Right ventricle myocardium superior (tissue), 1 donor: ENCODE measurements at places on chromosomes 12 and 14.

- peak; percentile 42 for DNase-seq
Observed at GRCh38 chr12:55723516-55724225, 3.5 kb downstream of the RDH5 start.

- no peak for DNase-seq
Observed at GRCh38 chr14:66483322-66483721, 2.8 kb upstream of the CCDC196 start.

DNA sequence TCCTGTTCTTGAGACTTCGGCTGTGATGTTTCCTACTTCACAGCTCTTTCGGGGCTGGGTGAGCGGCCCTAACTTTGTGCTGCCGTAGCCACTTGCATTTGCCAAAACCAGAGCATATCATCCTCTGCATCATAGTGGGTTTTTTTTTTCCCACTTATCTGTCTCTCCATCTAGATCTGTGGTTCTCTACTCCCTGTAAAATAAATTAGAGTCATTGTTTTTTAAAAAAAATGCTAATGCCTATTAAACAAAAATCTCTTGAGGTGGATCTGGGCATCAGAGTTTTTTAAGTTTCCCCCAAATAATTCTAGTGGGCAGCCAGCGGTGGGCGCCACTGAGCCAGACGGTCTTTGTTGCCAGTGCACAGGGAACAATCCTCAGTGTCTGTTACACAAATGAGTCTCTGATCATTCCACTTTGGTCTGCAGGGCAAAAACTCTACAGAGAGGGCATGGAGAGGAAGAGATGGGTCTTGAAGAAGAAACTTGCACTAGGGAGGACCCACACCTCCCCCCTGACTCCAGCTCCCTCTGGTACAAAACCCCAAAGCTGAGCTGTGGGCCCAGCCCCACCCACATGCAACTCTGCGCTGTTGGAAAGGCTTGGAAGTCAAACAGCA lies 62.4 kb upstream of the BCL2L14 start:
- no peak for DNase-seq

DNA sequence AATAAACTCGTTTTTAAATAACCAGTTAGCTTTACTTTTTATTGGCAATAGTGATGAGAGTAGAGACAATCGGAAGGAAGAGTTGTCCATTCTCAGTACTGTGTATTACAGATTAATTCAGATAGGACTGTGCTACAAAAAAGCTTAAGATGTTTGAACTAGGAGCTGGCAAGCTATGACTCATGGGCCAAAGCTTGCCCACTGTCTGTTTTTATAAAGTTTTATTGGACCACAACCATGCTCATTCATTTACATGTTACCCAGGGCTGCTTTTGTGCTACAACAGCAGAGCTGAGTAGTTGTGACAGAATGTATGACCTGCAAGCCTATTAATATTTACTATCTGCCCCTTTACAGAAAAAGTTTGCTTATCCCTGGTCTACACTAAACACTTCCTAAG lies 19.4 kb downstream of the GNS start:
- no peak for DNase-seq

DNA sequence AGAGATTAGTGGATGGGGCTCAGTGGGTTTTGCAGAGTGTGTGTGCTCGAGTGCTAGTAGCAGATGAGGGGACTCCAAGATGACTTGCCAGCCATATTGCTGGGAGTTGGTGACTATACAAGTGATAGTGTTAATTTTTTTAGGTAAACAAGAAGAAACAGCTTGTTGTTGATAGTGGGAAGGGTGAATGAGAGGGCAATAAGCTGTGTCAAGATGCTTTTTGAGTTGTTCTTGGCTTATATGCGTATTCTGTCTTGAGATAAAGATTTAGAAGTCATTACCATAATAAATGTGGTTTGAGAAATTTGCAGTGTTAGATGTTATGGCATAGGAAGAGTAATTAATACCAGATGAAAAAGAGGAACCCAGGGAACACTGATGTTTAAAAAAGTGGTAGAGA lies 75.3 kb downstream of the RCOR1 start:
- no peak for DNase-seq

GRCh38 chr12:32302218-32303173 lies 96.9 kb upstream of the FGD4 start:
- no peak for DNase-seq

- DNase-seq: no peak
Observed at GRCh38 chr12:68641138-68641537, 30.4 kb downstream of the RAP1B start.

DNA sequence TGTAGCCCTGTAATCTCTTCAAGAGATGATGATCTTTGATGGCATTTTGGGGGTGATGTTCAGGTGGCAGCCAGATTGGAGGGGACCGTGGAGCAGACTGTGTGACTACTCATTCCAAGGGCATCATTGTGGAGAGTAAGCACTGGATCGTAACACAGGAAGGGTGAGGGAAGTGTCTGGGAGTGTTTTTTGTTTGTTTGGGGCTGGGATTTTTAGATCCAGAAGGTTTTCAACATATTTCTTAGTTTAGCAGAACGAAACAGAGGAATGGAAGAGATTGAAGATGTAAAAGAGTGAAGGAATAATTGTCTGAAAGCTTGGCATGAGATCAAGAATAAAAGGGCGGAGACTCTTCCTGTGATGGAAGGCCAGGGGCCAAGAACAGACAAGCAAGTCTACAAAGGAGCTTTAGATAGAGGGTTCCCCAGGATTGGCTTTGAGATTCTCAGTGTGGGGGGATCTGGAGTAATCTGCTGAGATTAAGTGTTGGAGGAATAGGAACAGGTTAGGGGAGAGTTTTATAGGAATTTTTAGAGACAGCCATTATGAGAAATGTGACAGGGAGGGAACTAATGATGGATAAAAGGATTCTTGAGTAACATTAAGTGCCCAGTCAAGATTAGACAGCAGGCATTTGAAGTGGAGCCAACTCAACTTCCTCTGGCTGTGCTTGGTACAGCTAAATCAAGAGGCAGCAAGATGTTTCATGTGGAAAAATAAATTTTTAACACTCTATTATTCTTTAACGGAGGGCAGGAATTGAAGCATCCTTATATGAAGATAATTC lies 79.7 kb upstream of the REP15 start:
- no peak for DNase-seq

- DNase-seq: no peak
Observed at GRCh38 chr14:72573725-72574417, 320.0 kb downstream of the DPF3 start.

- no peak for DNase-seq
Observed at GRCh38 chr14:69190191-69190590, 1.1 kb upstream of the EXD2 start.

DNA sequence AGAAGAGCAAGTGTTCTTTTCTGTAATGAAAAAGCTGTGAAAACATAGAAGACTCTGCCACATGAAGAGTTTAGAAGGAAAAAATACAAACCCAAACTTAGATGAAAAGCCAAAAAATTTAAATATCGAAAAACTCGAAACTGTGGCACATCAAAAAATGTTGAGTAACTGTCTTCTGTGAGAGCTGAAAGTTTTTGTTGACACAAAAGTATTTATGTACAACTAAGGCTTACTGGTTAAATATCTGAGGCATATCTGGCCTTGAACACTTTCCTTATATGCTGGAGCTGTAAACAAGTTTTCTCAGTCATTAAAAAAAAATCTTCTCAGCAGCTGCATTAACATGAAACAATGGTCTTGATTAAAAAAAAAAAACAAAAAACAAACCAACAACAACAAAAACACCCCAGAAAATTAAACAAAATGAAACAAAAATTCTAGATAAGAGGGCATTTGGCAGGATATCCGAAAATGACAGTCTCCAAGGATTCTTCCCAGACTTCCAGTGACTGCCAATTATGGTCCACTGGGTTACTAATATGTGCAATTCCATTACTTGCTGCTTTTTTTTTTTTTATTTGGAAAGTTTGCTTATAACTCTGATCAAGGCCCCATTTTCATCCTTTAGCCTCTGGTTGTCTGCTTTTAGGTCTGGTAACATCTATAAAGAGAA lies 84.7 kb upstream of the PAWR start:
- no peak for DNase-seq

GRCh38 chr14:21215879-21216251 lies 53.4 kb downstream of the HNRNPC start:
- DNase-seq: no peak

- no peak for DNase-seq
Observed at GRCh38 chr12:229441-230191, 15.7 kb upstream of the SLC6A12 start.

DNA sequence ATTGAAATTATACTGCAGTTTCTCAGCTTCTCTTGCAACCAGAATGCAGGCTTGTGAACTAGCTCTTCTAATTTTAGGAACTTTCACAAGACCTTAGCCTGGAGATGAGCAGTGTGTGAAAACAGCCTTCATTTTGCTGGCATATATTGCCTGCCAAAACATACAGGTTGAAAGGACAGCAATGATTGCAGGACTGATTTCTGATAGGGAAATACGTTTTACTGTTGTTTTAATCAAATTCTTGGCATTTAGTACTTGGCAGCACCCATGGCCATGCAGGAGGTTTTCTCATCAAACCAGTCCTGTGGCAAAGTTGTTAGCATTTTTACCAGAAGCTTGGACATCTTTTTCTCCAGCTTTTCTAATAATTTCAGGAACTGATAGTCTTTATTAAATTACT lies 91.9 kb upstream of the MUCL1 start:
- DNase-seq: no peak

DNA sequence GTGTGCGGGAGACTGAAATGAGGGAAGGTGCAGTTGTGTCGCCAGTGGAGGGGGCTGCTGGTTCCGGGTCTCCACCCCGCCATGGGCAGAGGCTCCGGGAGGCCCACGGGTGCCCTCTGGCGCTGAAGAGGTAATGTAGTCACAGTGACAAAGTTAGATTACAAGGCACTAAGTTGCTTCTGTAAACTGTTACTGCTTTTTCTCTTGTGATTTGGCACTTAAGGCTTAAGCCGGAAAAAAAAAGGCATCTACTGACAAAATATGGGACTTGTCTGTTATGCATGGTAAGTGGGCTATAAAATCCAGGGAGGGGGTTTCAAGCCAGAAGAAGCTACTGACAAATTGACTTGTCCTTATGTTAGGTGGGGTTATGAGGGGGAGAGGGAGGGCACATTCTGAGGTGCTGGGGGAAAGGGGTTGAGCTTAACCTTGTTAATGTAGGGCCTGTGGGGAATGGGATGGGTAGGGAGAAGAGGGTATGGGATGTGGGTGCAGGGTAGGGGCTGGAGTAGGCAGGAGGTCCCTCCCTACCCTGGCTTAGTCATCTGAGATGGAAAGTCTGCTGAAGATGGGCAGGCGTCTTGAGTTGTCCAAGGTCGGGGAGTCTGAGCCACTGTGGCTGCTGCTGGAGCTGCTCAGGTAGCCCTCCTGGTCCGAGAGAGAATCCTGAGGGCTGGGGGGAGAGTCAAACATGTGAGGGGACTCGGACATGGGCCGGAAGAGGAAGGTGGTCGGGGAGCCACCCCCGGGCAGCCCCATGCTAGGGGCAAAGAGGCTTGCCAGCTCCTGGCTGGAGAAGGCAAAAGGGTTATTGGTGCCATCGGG lies 3.7 kb downstream of the ZFP36L1 start:
- DNase-seq: peak; percentile 90

DNA sequence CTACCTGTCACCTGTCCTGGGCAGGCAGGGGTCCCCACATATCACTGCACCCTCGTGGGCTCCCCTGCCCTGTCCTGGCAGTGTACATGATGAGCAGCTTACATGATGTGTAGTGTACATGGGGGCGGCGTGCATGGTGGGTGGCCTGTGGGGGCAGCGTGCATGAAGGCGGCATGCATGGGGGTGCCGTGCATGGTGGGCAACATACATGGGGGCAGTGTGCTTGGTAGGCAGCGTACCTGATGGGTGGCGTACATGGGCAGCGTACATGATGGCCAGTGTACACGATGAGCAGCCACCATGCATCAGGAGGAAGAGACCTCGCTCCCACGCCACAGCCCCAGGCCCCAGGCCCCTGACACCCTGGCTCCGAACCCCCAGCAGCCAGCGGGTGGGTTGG lies 266.3 kb downstream of the CACNA1C start:
- no peak for DNase-seq

GRCh38 chr12:103547376-103547775 lies 39.7 kb upstream of the STAB2 start:
- DNase-seq: no peak

DNA sequence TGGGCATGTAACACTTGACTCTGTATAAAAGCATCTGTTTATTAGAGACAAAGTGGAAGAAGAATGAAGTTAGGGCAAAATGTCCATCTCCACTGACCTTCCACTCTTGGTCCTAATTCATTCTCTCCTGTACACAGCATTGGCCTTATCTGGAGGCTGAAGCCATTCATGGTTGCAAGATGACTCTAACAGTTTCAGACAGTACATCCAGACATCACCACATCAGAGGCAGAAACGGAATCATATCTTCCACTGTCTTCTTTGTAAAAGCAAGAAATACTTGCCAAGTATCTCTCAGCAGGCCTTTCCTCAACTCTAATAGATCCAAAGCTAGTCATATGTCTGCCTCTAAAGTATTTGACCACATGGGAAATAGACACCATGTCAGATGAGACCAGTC lies 41.1 kb downstream of the PTHLH start:
- no peak for DNase-seq

- no peak for DNase-seq
Observed at GRCh38 chr12:911191-911826, 38.2 kb downstream of the RAD52 start.

GRCh38 chr12:122738571-122738970 lies 7.9 kb upstream of the HCAR1 start:
- DNase-seq: no peak

DNA sequence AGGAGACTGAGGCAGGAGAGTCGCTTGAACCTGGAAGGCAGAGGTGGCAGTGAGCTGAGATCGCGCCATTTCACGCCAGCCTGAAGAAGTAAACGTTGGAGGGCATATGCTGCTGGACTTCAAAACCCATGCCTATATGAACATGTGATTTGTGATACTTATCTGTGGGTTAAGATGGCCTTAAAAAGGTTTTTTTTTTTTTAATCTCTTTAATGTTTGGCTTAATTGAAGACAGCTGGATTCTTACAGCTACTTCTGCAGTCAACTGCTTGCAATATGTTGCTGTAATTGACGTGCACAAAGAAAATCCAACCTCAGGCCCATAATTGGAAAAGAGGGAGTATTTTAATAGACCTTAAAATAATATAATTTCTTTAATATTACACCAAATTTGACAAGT lies 1.5 kb upstream of the B3GNT4 start:
- DNase-seq: no peak

DNA sequence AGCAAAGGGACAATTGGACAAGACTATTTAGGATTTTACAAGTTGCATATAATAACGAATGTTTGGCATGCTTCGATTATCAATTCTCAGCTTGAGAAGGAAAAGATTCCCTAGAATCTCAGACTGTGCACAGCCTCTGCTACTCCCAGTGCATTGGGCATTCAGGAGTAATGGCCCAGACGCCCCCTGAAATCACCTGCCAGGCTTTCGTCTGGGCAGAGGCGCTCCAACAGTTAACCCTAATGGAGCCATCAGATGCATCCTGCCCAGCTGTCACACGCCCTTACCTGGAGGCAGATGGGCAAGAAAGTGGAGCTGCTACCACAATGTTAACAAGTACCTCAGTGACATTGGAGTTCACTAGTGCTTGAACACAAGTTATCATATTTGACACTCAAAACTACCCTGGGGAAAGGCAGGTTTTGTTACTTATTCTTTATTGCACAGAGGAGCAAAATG lies 927 bp upstream of the LRP6 start:
- DNase-seq: no peak
